ENCODE measurements at places on chromosomes 1 and 21.
A peak's percentile ranks its signal among the peaks of the same experiment; 100 is the strongest.

- DNase-seq, result no peak
- no peaks in the 10 kb centered on the region for H3K36me3 ChIP-seq
- H3K27ac ChIP-seq, result no peak overlapping the region
- H3K4me3 ChIP-seq, result no peak overlapping the region
- no peaks in the 10 kb centered on the region for H3K27me3 ChIP-seq
Measured at GRCh38 chr1:169624912-169625311, 5.0 kb downstream of the SELP start.

GRCh38 chr1:220335668-220336067 lies 63.4 kb upstream of the RAB3GAP2 start:
- no peaks in the 10 kb centered on the region for H3K36me3 ChIP-seq
- H3K27ac ChIP-seq, result no peak overlapping the region
- no peaks in the 10 kb centered on the region for H3K4me1 ChIP-seq
- no peak overlapping the region for H3K4me3 ChIP-seq

GRCh38 chr21:38352536-38353219 lies 95.9 kb downstream of the KCNJ15 start:
- H3K27me3 ChIP-seq, result no peaks in the 10 kb centered on the region
- peaks cover 8% of the 10 kb centered on the region for H3K4me1 ChIP-seq
- DNase-seq, result no peak
- no peak overlapping the region for H3K4me3 ChIP-seq
- H3K27ac ChIP-seq, result peak overlapping the region; percentile 90

DNA sequence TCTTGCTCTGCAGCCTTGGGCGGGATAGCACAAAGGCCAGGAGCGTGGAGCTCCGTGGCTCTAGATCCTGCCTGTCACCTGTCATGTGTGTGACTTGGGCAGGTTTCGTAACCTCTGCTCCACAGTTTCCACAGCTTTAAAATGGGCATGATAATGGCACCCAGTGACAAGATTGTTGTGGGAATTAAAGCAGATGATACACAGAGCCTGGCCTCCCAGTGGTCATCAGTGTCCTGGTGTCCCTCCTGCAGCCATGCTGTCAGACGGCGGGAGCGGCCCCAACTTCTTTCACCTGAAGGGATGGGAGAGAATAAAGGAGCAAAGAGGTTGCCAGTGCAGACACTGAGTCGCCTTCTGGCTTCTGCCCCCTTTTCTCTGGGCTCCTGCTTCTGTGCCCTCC lies 61.5 kb downstream of the SLC37A1 start:
- no peaks in the 10 kb centered on the region for H3K4me1 ChIP-seq
- H3K36me3 ChIP-seq, result peaks cover 23% of the 10 kb centered on the region
- no peak overlapping the region for H3K4me3 ChIP-seq
- H3K27me3 ChIP-seq, result no peaks in the 10 kb centered on the region
- DNase-seq, result peak; percentile 50

DNA sequence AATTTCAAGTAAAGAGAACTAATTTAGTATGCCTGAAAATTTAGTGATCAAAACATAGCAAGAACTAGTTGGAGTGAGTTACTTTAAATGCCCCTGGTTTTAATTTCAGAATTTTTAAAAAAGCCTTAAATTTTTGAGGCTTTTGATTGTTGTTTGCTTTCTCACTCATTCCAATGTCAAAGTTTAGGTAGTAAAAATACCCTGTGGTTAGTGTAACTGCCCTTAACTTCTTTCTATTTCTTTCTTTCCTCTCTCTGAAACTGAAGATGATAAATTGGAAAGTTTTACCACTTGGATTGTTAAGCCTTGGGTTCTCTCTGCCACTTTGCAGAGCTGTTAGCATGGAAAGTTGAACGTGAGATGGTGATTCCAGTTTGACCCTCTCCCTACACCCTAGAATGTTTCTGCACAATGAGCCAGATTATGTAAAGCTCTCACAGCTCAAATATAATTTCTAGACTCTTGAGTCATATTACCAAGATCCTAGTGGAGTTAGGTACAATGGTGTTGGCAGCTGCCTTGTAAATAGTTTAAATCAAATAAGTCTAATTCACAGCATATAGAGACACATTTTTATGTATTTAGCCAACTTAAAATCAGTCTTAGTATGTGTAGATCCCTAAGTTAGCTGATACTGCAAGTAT lies 192.4 kb upstream of the SGIP1 start:
- no peaks in the 10 kb centered on the region for H3K36me3 ChIP-seq
- no peak overlapping the region for H3K27ac ChIP-seq
- no peak for DNase-seq
- no peaks in the 10 kb centered on the region for H3K4me1 ChIP-seq
- no peak overlapping the region for H3K4me3 ChIP-seq
- H3K27me3 ChIP-seq, result no peaks in the 10 kb centered on the region

- H3K27me3 ChIP-seq, result no peaks in the 10 kb centered on the region
- no peak overlapping the region for H3K4me3 ChIP-seq
- no peak for DNase-seq
- H3K27ac ChIP-seq, result no peak overlapping the region
- H3K36me3 ChIP-seq, result no peaks in the 10 kb centered on the region
Measured at GRCh38 chr1:209825591-209826434, 2.0 kb upstream of the UTP25 start.

DNA sequence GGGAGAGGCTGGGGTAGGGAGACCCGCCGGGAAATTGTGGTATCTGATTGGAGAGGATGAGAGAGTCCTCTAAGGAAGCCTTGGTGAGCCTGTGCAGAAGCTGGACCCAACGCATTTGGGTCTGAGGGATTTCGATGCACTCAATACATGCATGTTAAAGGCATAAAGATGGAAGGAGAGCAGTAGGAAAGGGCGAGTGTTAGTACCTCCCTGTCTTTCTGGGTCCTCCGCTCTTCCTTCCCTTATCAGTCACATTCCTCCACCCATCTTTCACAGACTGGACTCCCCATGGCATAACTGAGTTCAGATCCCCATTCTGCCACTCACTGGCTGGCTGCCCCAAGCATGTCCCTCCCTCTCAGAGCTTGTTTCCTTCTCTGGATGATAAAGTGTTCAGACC lies 7.3 kb downstream of the RGS16 start:
- H3K27me3 ChIP-seq, result no peaks in the 10 kb centered on the region
- H3K36me3 ChIP-seq, result peaks cover 9% of the 10 kb centered on the region
